Suprapubic skin (tissue), 4 donors: ENCODE measurements at places on chromosomes 6 and 20.

DNA sequence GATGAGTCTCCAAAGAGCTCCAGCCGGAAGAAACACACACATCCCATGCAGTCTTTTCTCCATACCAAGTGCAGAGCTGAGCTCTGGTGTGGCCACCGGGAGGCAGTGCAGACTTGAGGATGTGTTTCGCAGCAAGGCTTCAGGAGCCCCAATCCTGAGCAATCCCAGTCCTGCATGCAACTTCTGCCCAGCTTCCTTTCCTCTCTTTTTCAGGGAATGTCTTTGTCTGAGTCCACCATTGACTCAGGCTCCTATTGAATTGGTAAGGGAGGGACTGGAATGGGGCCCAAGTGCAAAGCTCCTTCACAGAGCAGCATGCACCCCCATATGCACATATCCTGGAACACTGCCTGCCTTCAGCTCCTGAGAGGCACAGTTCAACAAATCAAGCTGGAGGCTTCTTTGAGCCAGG is 50.5 kb upstream of the ASIP start:
- DNase-seq, result no peak

- DNase-seq, result no peak
These were observed 9.4 kb upstream of the BMP7 start for GRCh38 chr20:57275813-57276212.

DNA sequence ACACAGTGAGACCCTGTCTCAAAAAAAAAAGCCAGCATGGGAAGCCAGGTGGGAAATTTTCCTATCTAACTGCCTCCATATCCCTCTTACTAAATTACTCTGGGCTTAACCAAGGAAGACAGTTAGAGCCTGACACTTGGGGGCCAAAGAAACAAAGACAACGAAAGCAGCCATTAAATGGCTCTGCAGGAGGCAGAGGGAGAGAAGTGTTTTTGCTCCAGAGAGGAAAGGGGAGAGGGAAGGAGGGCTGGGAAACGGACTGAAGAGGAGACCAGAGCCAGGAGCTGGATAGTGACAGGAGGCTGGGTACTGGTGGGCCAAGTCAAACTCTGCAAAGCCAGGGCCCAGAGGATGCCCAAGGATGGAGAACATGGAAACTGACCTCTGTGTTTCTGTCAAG is 10.7 kb upstream of the TGIF2 start:
- DNase-seq, result no peak

DNA sequence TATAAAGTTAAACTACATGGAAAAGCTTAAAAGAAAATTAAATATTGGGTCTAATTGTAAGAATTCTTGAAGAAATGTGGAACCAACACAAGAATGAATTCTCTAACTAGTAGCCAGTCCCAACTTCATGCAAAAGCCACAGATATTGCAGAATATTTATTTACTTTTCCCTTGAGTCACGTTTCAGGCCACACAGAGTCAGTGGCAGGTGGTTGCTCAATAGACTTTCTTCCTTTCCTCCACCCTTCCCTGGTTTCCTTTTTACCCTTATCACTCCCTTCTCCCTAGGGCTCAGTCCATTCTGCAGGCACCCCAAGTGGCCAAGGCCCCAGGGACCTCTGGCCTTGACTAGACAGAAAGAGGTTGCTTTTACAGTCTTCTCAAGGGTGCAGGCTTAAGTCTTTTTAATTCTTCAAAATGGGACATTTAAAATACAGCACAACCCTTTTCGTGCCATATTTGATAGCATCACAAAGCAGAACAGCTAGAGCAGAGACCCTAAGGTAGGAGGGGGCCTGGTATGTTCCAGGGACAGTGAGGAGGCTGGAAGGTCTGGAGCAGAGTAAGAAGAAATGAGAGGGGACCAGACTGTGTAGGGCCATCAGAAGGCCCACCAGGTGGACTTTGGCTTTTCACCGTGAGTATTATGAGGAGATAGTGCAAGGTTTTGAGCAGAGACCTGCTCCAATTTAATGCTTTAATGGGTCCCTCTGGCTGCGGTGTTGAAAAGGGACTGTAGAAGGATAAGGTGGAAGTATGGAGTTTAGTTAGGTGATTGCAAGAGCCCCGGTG is 65.0 kb downstream of the HDDC2 start:
- DNase-seq, result no peak

DNA sequence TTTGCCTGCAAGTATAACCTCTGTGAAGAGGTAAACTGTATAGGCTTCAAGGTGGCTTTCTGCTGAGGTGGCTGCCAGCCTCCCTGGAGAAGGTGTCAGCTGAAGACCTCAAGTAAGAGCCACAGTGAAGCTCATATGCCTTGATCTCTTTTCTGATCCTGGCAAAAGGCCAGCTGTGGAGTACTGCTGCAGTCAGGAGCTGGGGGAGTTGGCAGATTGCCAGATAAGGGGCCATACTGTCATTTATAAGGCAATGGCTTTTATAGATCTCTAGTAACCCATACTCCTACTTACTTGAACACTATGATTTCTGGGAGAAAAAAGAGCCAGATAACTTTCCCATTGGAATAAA is 8.8 kb upstream of the CEP85L start:
- no peak for DNase-seq

DNA sequence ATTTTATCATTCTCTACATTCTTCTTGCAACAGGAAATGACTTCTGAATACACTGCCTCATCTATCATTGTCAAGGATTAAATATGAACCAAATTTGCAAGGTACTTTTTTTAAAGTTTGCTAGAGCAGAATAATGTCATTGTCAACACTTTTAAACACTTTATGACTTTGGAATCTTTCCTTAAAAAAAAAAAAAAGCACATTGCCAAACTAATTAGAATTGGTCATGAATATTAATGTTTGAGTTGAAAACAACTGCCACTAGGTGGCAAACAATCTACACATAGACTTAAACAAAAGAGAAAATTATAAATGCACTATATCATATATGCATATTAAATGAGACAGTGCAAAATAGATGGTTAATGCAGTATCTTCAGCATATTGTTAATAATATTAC is 32.5 kb upstream of the TMEM244 start:
- DNase-seq, result no peak

DNA sequence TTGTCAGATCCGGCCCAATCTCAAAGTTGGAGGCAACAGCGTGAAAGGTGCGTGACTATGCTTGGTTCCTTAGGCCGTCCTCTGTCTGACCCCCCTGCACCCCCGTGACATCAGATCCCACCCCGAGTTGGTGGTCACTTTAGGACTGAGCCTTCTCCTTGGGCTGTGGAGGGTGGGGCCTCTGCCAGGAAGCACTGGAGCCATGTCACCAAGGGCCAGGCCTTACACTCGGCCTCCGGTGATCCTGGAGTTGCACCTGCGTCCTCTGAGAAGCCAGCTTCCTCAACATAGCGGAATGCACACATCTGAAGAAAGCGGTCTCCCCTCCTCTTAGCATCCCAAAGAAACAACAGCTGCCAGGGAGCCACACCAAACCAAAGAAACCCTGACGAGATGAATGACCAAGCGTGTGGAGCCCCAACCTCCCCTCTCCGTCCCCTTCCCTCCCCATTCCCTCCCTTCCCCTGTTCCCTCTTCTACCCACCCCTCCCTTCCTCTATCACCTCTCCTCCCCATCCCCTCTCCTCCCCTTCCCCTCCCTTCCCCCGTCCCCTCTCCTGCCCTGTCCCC is 182.6 kb downstream of the TTLL2 start:
- no peak for DNase-seq
